ENCODE measurements at places on chromosomes 11 and 22.
A peak's percentile ranks its signal among the peaks of the same experiment; 100 is the strongest.

DNA sequence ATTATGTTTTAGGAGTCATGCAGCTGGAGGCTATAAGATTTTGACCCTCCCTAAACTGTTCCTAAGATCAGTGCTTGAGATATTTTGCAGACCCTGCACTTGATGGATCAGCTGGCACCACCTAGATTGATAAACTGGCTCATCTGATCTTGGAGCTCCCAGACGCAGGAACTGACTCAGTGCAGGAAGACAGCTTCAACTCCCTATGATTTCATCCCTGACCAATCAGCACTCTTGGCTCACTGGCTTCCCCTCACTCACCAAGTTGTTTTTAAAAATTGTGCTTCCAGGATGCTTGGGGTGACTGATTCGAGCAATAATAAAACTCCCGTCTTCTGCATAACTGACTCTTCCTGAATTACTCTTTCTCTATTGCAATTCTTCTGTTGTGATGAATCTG lies 637.5 kb upstream of the FAT3 start:
- DNase-seq, result no peak

DNA sequence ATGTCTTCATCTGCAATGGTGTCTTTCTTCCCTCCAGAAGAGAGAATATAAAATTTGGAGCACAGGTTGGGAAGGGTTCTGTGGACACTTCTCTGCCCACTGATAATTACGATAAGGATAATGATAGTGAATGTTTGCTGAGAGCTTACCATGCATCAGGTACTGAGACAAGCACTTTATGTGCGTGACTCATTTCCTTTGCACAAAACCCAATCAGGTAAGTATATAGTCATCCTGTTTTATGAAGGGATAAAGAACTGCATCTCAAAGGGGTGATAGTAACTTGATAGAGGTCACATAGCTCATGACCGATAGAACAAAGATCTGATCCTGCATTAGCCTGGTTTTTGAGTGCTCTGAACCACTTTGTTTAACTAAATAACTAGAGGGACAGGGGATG lies 9.4 kb downstream of the DRD2 start:
- DNase-seq, result no peak

DNA sequence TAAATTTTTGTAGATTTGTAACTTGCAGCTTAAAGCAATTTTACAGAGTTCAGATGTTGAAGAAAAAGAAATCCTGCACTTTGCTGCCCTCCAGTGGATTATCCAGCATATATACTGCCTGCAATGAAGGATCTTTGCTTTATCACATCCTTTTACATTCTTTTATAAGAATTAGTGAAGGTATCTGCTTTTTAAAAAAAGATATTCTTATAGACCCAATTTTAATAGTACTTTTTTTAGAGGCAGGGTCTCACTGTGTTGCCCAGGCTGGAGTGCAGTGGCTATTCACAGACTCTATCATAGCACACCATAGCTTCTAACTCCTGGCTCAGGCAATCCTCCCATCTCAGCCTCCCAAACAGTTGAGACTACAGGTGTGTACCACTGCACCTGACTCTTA lies 60.7 kb downstream of the TTC17 start:
- no peak for DNase-seq

- no peak for DNase-seq
These were observed 23.9 kb upstream of the TSPAN18 start for GRCh38 chr11:44702889-44703288.

DNA sequence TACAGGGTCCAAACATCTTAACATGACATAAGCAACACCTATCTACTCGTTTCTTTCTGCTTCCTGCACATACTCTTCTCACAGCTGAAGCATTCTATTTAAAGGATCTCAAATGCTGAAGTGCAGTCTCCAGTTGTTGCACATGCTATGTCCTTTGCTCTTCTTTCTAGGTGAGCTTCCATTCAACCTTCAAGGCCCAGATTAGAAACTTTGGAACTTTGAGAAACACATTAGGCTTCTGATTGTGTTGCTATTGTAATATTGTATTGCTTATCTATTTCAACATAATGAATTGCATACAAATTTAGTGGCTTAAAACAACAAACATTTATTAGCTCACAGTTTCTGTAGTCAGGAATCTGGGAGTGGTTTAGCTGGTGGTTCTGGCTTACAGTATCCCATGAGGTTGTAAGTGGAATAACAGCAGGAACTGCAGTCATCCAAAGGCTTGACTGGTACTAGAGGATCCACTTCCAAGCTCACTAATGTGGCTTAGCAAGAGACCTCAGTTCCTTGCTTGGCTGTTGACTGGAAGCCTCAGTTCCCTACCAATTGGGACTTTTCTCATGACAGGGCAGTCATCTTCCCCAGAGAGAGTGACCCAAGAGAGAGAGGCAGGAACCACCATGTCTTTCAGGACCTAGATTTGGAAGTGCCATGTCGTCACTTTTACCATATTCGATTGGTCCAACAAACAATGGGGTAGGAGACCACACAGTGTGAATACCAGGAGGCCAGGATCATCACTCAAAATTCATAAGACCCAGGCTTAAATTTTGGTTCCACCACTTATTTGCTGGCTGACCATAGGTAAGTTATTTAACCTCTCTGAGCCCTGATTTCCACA lies 27.2 kb upstream of the RASSF10 start:
- no peak for DNase-seq

GRCh38 chr11:108207683-108208060 lies 14.8 kb downstream of the NPAT start:
- DNase-seq, result no peak

DNA sequence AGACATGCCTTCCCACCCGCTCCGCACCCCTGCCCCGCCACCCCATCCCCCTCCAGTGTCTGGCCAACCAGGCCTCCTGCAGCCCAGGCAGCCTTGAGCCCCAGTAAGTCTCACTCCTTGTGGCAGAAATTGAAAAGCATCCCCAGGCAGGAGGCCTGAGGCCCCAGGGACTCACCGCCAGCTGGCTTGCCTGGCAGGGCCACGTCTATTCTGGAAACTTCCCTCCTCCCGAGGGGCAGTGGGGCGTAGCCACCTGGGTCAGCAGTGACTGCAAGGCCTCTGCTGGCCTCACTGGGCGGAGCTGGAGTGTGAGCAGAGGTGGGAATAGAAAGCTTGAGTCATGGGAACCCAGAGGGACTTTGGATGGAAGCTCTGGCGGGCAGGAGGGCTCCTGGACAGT lies 26.3 kb downstream of the ANO1 start:
- DNase-seq, result no peak

DNA sequence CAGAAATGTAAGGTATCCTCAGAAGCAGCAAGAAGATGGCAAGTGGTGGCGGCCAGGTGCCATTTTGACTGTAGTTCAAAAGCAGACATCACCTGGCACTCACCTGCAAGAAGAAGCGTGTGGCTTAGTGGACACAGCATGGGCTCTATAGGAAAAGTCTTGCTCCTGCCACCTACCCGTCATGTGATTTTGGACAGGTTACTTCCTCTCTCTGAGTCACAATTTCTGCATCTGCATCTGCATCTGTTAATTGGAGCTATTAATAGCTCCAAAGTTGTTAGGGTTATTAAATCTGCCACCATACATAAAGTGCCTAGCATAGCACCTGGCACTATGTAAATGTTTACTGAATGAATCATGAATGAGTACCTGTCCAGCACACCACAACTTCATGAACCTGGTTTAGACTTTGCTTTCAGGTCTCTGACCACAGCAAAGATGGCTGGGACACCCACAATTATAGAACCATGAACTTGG lies 16.8 kb downstream of the RAB30 start:
- no peak for DNase-seq

- no peak for DNase-seq
These were observed 4.1 kb downstream of the ADORA2A start for GRCh38 chr22:24431309-24432034.

DNA sequence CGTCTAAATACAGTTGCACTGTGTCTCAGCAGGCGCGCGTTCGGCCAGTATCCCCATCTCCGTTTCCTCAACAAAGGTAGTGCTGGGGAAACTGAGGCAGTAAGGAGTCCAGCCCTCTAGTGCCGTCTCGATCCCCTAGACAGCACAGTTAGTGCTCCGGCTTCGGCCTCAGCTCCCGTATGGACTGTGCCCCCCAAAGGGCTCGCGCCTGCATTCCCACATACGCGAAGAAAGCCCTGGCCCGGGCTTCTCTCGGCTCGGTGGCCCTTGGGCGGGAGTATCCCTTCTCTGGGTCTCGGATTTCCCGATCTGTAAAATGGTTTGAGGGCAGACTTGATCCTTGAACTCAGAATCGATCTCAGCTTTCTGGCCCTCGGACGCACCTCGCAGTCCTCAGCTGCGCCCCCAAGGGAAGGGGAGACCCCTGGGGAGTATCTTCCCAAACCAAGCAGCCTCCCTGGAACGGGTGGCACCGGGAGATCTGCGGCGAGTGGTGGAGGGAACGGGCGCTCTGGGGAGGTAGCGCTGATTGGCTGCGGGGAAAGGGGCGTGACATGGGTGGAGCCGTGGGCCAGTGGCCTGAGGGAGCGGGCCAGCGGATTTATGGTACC lies 759 bp upstream of the PEX16 start:
- DNase-seq, result peak; percentile 59

Data from activated T-cell treated with anti-CD3 and anti-CD28 coated beads for 48 hours (primary cell).